ENCODE measurements at places on chromosomes 16 and 17.

DNA sequence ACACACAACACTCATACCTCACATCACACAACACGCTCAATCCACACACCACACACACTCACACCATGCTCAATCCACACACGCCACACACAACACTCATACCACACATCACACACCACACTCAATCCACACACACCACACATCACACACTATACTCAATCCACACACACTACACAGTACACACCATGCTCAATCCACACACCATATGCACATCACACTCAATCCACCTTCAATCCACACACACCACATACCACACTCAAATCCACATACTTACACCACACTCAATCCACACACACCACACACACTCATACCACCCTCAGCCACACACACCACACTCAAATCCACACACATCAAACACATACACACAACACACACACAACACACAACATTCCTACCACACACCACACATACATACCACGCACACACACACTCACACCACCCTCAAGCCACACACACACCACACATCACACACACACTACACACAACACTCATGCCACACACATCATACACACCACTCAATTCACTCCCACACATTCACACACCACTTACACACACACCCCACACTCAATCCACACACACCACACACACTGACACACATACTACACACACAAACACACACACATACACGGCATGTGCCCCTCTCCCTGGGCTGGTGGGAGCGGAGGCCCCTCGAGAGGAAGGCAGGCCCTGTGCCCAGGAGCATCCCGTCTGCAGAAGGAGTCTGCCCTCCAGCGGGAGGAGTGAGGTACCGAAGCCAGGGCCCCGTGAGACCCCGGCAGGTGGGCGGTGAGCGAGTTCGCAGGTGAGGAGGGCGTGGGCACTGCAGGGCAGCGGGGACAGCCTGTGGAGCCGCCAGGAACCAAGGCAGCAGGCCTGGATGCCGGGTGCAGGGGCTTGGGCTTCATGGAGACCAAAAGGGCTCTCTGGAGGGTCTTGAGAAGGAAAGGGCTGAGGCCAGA, 33.1 kb upstream of the RPTOR start:
- no peak for DNase-seq

GRCh38 chr16:11004351-11004750, 60.0 kb downstream of the CLEC16A start:
- no peak for DNase-seq

DNA sequence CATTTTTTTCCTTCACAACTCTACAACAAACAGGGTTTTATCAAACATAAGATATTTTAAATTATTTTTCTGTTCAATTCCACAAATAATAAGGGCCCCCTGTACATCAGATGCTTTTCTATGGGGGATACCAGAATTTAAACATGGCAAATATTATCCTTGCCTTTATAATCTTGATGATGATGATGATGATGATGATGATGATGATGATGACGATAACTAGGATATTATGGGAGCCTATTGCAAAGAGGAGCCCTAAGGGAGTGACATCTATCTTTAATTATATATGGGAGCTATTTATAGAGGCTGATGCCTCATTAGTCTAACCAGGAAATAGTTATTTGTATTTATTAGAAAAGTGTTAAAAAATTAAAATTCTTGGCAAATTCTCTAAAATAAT, 6.8 kb downstream of the MEIOC start:
- DNase-seq: no peak

GRCh38 chr17:6323626-6324356, 111.1 kb downstream of the AIPL1 start:
- no peak for DNase-seq

- no peak for DNase-seq
Observed at GRCh38 chr16:2432286-2432685, 3.0 kb downstream of the CCNF start.

DNA sequence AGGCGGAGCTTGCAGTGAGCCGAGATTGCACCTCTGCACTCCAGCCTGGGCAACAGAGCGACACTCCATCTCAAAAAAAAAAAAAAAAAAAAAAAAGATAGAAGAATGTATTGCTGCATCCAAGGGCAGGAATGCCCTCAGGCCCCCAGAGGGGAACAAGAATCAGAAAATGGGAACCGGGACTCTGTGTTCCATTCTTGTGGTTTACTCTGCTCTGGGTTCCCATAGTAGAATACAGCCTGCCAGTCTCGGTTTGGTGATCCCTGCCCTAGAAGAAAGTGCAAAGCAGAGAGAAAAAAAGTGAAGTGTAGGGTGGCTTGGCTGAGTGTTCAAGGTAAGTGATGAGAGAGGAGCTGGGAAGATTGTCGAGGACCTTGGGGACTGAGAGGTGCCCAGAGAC, 27.4 kb upstream of the KDM6B start:
- DNase-seq: no peak

GRCh38 chr17:49971848-49972485, 3.0 kb downstream of the DLX4 start:
- no peak for DNase-seq

DNA sequence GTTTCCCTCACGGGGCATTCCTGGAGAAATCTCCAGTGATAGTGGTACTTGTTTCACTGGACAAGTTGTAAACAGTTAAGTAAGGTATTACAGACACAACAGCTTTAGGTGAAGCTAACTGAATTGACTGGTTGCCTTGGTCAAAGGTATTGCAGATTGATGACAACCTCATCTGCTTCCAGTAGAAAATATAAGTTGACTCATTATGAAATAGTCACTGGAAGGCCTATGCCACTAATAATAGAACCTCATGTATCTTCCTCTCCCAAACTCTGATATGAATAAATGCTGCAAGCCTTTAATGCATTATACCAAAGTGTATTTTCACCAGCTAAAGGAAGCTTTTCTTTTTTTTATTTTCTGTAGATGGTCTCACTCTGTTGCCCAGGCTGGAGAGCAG, 44.8 kb downstream of the GLG1 start:
- no peak for DNase-seq

GRCh38 chr16:77974883-77975282, 47.5 kb upstream of the CLEC3A start:
- no peak for DNase-seq

DNA sequence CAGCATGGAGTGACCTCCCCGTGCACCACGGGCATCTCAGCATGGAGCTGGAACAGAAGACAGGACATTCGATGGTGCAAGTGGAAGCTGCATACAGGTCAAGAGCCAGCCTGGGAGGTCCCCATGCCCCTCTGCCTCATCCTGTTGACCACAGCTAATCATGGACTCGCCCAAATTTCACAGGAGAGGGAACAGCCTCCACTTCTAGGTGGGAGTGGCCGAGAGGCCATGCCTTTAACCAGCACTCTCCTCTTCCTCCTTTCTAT, 3.8 kb upstream of the SLC47A2 start:
- no peak for DNase-seq

DNA sequence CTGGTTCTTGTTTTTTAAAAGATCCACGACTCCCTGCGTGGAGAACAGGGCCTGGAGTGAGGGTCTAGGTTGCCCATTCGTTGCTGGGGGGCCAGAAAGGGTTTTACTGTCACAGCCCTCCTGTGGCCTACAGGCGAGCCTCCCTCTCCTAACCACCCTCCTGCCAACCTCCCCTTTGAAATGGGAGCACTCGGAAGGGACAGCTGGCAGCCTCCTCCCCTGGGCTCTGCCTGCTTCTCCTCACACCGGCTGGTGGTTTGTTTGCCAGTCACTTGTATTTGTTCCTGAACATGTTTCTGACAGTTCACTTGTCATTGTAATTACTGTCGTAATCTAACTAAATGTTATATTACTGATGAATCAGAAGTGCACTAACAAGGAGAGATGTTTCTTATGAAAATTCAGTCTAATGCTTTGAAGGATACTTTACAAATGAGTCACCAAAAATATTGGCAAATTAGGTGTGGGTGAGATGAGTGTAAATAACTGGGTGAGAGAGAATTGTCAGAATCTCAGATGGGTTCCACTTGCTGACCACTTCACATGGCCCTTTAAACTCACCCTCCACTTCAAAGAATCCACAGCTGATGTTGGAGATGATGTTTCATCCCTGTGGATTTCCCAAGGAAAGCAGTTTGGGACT, 2.7 kb upstream of the SPPL2C start:
- DNase-seq: no peak

DNA sequence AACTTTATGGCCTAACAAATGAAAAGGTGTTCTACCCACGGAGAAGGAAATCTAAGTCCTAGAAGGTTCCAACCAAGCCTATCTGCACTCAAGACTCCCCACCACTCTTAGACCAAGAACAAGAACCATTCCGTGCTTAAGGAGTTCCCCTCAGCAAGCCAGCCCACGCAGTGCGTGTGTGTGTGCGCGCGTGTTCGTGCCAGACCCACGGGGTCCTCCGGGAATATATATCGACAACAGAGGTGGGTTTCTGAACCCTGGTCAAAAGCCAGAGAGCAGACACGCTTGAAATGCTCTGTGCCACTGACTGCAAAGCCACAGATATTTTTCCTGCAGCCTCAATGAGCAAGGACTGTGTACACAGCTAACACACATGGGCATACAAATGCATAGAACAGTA, 70.7 kb downstream of the SLC39A11 start:
- no peak for DNase-seq

- DNase-seq: no peak
Observed at GRCh38 chr17:64160378-64160777, 30.4 kb upstream of the ERN1 start.

- DNase-seq: no peak
Observed at GRCh38 chr17:31388770-31389656, 2.5 kb upstream of the RAB11FIP4 start.

DNA sequence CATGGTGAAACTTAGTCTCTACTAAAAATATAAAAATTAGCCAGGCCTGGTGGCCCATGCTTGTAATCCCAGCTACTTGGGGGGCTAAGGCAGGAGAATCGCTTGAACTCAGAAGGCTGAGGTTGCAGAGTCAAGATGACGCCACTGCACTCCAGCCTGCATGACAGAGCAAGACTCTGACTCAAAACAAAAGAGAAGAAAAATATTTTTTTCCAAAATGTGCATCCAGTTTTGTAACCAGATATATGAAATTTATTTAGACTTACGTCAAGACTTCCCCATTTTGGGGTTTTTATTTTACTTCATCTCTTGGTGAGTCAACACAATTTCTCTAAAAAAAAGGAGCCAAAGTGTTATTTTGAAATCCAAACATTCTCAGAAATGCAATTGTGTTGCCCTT, 5.5 kb upstream of the TM4SF5 start:
- no peak for DNase-seq

- DNase-seq: no peak
Observed at GRCh38 chr17:81808778-81809555, 5.0 kb downstream of the GCGR start.

DNA sequence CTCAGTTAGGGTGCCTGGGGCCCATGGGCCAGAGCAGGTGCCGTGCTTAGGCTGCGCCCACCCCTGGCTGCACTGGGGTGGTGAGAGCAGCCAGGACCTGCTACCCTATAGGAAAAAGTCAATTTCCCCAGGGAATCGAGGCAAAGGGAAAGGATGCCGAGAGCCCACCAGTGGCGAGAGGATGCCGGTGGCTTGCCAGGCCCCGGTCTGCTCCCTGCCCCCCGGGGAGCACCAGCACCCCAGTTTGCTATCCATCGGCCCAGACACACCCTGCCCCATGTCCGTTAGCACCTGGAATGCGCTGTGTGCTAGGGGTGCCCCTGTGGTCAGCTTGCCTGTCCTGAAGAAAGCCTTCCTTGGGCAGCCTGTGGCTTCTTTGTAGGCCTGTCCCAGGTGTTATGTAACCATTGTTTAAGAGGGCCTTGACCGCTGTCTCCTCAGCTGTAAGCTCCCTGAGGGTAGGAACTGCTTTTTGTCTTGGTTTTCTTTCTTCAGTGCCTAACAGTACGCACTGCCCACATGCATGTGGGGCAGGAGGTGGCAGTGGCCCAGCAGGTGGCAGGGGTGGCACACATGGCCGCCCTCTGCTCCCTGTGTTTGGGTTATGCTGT, 40.8 kb downstream of the NT5M start:
- no peak for DNase-seq

- DNase-seq: no peak
Observed at GRCh38 chr16:3013491-3013951, 798 bp downstream of the CLDN9 start.

DNA sequence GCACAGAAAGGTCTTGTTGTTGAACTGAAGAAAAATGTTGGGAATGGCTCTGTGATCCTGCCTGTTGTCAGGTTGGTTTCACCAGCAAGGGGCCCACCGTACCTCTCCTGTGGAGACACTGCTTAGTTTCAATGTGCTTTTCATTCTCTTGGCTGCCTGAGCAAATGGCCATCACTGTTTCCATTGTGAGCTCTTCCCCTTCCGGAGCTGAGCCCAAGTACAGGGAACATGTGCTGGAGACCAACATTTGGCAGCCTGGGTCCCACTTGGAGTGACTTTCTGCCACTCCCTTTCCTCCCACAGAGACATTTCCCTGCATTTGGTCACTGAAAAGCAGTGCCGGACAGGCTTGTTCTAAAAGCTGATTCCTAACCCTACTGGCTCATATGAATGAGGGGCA, 23.1 kb downstream of the GABARAPL2 start:
- no peak for DNase-seq

DNA sequence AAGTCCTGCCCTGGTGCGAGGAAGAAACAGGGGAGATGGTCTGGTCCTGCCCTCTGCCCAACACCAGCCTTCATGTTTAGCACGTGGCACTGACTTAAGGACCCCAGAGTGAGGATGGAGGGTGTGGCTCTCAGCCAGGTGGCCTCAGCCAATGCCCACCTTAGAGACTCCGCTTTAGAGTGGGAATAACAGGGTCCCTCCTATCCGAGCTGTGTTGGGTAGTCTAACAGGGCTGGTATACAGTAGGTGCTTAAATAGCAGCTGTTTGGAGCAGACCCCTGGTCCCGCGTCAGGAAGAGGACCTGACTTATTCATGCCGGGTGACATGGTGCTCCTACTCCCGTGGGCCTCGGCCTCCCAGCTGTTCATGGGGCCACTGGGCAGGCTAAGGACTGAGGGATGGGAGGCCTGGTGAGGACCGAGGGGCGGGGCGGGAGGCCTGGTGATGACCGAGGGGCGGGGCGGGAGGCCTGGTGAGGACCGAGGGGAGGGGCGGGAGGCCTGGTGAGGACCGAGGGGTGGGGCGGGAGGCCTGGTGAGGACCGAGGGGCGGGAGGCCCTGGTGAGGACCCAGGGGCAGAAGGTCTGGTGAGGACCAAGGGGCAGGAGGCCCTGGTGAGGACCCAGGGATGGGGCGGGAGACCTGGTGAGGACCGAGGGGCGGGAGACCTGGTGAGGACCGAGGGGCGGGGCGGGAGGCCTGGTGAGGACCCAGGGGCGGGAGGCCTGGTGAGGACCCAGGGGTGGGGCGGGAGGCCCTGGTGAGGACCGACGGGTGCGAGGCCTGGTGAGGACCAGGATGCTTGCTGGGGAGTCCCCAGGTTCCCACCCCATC, 7.6 kb downstream of the ZFPM1 start:
- no peak for DNase-seq

Data from stimulated activated CD4-positive, alpha-beta T cell treated with anti-CD3 and anti-CD28 coated beads, Interleukin-15, amount 100 ng/mL, for 48 hours (primary cell).